ENCODE measurements at places on chromosomes 12 and 14. TPM values are rescaled to one million over a fixed set of nuclear protein-coding genes. Genes with fewer than 3 reads are reported as not detected.

The AP5M1 gene
- total RNA-seq: 39.4 TPM

The OTOGL gene
- total RNA-seq: 0.27 TPM

The SLC7A8 gene
- 6.4 TPM for total RNA-seq

The ETNK1 gene
- 19.0 TPM for total RNA-seq

The TRPV4 gene
- total RNA-seq: 0.25 TPM

The AKAP5 gene
- 0.30 TPM for total RNA-seq

The ADCY6 gene
- 57.0 TPM for total RNA-seq

The FOXG1 gene
- not detected for total RNA-seq

The IRAK4 gene
- total RNA-seq: 4.3 TPM

The AQP5 gene
- 0.40 TPM for total RNA-seq

The MYO1H gene
- 0.52 TPM for total RNA-seq

The TPH2 gene
- total RNA-seq: not detected

The CCDC197 gene
- 0.74 TPM for total RNA-seq

The DNAI7 gene
- 0.89 TPM for total RNA-seq

The RIN3 gene
- total RNA-seq: 14.7 TPM

The NRIP2 gene
- total RNA-seq: 1.1 TPM

The SPTB gene
- 93.1 TPM for total RNA-seq

The NABP2 gene
- 19.6 TPM for total RNA-seq

The BCL2L2 gene
- 38.3 TPM for total RNA-seq

The CCDC177 gene
- total RNA-seq: not detected

The PHLDA1 gene
- total RNA-seq: 2.5 TPM

The MIP gene
- total RNA-seq: not detected

The CCDC184 gene
- total RNA-seq: 1.1 TPM

The P2RX7 gene
- 1.9 TPM for total RNA-seq

The ARMH4 gene
- total RNA-seq: 8.4 TPM

The BATF gene
- 0.74 TPM for total RNA-seq

The DIABLO gene
- 30.4 TPM for total RNA-seq

The IRAK3 gene
- total RNA-seq: 5.3 TPM

The AGAP2 gene
- total RNA-seq: 7.5 TPM

The SLC6A13 gene
- total RNA-seq: 1.9 TPM

The TMCC3 gene
- 2.2 TPM for total RNA-seq

The LBHD2 gene
- not detected for total RNA-seq

The REC8 gene
- 3.2 TPM for total RNA-seq

The ANKRD33 gene
- not detected for total RNA-seq

Data from left ventricle myocardium superior (tissue), 1 donor.